NCI-H446 (cell line): ENCODE measurements at places on chromosomes 13 and 19.

DNA sequence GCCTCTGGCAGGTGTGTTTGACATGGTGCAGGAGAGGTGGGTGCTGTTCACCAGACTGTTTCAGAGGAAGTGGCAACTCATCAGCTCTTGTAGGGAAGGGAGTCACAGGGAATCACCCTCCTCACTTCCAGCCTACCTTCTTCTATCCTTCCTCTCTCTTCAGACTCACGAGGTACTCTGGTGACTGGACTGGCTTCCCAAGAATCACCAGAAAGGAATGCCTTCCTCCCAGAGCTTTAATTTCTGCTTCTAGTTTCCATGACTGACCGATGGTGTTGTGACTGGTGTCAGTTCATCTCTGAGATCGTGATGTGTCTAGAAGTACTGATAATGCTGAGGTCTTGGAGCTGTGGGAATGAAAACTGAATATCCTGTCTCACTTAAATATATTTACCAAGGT is 247.3 kb downstream of the KCTD12 start:
- no peak for DNase-seq

GRCh38 chr19:38908911-38909310 is 3.1 kb downstream of the CCER2 start:
- DNase-seq, result no peak

- no peak for DNase-seq
Measured at GRCh38 chr19:6750062-6750461, 10.6 kb downstream of the TRIP10 start.

DNA sequence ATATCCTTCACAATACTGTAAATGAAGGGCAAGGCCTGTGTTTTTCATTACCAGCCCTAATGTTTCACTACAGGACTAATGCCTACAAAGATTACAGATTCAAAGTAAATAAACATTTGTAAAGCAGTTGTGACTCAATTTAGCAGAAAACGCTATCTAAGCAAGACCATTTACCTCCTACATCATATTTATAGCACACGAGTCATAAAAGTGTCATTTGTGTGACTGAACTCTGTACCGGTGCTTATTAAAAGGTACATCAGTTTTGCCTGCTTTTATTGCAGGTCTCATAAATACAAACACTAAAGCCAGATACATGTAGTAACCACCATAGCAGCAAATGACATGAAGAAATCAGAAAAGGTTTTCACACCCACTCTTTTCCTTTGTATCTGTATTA is 61.5 kb upstream of the SLC15A1 start:
- DNase-seq, result no peak

DNA sequence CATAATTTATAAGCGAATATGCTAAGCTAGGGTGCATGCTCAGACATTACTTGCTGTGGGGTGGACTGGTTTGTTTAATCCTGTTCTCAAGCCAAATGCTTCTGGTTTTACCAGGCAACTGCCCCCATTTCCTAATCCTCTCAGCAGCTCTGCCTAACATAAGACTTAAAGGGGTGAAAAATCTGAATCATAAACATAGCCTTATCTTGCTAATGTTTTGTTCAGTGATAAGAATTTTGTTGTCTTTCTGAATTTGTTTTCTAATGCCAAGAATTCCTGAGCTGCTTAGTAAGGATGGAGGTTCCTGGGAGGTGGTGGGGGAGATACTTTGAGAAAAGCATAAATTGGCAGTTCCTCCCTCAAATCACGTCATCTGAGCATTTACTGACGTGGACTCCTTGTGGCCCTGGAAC is 42.7 kb downstream of the ING1 start:
- no peak for DNase-seq

- DNase-seq, result peak; percentile 98
Measured at GRCh38 chr19:19618219-19619051, at the start of gene PBX4. TSS of gene PBX4 (minus strand) at chr19:19618687. CDS start at chr19:19618629, 58 bp downstream.

GRCh38 chr19:14555918-14556661 is 15.8 kb downstream of the NDUFB7 start:
- no peak for DNase-seq

GRCh38 chr19:39677961-39678889 is 22.5 kb downstream of the LGALS16 start:
- DNase-seq, result no peak

GRCh38 chr13:100454876-100455275 is 133.7 kb downstream of the GGACT start:
- no peak for DNase-seq

- peak; percentile 59 for DNase-seq
Measured at GRCh38 chr19:49473868-49474541, at the start of gene FLT3LG. TSS of gene FLT3LG (plus strand) at chr19:49474215. CDS start at chr19:49474640, 425 bp downstream.

- DNase-seq, result no peak
Measured at GRCh38 chr13:111114362-111115060, 599 bp upstream of the ARHGEF7 start.
